ENCODE measurements at places on chromosomes 5 and 9.

DNA sequence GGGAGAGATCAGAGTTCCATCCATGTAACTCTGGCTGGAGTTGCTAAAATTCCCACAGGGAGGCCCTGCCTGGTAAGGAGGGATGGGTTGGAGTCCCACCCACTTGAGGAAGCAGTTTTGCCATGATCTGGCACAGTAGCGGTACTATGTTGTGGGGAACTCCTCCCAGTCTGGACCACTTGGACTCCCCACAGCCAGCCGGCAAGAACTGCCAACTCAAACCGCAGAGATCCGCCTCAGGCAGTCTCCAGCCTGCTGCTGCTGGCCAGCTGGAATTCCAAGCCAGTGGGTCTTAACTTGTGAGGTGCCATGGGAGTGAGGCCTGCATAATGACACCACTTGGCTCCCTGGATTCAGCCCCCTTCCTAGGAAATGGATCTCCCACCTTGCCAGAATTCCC lies 151.9 kb downstream of the NDUFS4 start:
- no peak for DNase-seq

DNA sequence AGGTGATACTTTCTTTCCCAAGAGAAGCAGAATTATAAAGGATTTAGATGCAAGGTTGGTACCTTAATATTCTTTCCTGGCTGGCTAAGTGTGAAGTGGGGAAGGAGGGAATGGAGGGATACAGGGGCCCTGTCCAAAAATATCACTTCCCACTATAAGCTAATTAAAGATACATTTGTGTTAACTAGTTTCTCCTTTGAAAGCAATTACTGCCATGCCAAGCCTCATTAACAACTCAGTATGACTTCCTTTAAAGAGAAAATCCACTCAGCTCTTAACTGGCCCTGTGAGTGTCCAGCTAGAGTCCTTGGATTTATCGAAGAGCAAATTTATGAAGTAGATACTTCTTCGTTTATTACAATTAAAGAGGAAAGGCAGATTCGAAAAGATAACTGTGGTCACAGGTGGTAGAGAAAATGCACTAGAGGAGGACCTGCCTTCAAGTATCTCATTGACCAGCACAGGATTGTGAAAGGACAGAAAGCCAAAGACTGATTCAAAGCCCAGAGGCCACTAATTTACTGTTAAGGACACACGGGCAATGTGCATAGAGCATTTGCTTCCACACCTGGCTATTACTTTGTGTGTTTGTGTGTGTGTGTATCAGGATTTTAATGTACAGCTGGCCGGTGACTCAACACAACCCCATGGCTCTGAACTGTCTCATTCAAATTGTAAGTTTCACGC lies 11.2 kb upstream of the GLDC start:
- no peak for DNase-seq

DNA sequence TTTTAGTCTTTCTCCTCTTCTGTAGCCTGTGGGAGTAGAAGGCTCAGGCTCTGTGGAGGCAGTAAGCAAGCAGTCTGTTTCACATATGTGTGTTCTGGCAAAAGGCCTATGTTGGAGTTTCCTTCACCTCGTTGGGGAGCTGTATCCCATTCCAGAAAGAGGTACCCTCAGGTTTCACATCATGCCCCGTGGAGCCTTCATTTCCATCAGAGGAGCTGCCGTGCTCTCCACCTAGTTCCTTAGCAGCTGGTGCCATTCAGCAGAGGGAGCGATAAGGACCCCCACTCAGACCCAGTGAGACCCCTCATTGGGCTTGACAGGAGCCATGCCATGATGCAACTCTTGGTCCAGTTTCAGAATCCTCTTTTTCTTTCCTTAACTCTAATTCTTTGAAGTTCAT lies 50.6 kb upstream of the ANGPTL2 start:
- no peak for DNase-seq

DNA sequence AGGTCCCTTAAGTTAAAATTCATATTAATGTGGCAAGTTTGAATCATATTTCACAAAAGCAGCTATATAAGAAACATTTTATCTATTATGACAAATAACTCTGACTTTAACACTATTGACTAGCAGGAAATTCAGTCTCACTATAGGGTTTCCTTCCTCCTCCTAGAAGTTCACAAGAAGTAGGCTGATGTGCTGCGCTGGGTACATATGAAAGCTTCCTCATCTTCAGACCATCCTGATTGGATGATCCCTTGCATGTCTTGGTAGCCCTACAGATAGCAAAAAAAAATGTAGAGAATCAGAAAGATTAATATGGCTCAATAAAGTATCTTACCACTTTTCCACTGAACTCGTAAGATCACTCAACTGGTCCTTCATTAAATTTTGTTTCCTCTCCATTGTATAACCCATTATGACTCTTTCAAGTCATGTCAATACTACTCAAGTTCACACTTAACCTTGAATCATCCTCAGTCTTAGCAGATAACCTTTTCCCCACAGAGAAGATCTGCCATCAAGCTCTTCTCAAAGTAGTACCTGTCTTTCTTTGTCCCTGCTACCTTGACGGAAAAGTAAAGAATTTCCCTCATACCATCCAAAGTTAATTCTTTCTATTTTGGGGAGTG lies 11.5 kb upstream of the PSIP1 start:
- DNase-seq, result no peak

- no peak for DNase-seq
Measured at GRCh38 chr5:113034182-113034773, 57.7 kb downstream of the DCP2 start.

DNA sequence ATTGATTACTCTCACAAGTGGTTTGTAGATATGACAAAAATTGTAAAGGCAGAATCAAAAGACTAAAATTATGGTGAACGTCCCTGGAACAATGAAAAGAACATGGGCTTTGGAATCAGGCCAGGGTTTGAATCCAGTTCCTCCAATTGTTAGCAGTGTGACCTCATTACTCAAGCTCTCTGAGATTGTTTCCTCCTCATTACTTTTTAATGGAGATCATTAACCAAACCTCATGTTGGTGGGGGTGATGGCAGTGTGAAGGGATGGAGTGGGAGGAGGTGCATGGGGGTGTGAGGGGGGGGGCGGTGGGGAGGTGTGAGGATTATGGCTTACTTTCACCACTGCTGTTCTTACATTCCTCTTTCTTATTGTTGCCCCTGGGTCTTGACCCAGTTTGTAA lies 44.1 kb upstream of the FOXE1 start:
- DNase-seq, result no peak

DNA sequence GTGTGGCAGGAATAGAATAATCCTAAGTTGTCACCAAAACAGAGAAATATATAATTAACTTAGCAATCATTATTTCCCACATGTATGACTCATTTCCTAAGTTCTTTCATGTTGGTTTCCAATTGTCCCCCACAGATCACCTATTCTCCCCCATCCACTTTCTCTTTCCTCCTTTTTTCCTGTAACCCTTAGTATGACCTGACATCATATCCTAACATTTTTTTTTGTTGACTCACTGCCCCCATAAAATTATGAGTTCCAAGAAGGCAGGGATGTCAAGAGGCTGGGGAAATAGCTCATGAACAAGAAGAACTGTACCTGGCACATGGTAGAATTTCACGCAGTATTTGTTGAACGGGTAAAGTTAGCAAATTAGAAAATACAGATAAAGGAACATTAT lies 186.7 kb downstream of the DCP2 start:
- no peak for DNase-seq

Measured in stimulated activated CD8-positive, alpha-beta memory T cell treated with anti-CD3 and anti-CD28 coated beads, Interleukin-7, amount 100 ng/mL, for 1 hour (primary cell).